Chondrocyte (in vitro differentiated cells): ENCODE measurements at places on chromosomes 13 and 19. TPM values are rescaled to one million over a fixed set of nuclear protein-coding genes. Genes with fewer than 3 reads are reported as not detected.

The PCDH17 gene
- 0.32 to 0.36 TPM (median 0.34 TPM) in 3 replicates for total RNA-seq

The KATNAL1 gene
- total RNA-seq: 35.8 to 36.2 TPM (median 36.0 TPM) in 3 replicates

The RUBCNL gene
- total RNA-seq: 1.5 to 3.5 TPM (median 2.0 TPM) in 3 replicates

The URAD gene
- not detected in 3 replicates for total RNA-seq

The IGSF23 gene
- total RNA-seq: not detected in 3 replicates

The LRRC8E gene
- 1.9 to 6.9 TPM (median 4.8 TPM) in 3 replicates for total RNA-seq

The ZNF98 gene
- not detected in 3 replicates for total RNA-seq

The RDH13 gene
- 9.7 to 13.7 TPM (median 11.1 TPM) in 3 replicates for total RNA-seq

GRCh38 chr19:2711172-2711874, 8.8 kb upstream of the GNG7 start:
- H3K4me3 ChIP-seq: no peak overlapping the region
- DNase-seq: no peak
- H3K27ac ChIP-seq: no peak overlapping the region
- H3K36me3 ChIP-seq: peaks cover 5% of the 10 kb centered on the region
- no peaks in the 10 kb centered on the region for H3K27me3 ChIP-seq
- H3K4me1 ChIP-seq: no peaks in the 10 kb centered on the region

DNA sequence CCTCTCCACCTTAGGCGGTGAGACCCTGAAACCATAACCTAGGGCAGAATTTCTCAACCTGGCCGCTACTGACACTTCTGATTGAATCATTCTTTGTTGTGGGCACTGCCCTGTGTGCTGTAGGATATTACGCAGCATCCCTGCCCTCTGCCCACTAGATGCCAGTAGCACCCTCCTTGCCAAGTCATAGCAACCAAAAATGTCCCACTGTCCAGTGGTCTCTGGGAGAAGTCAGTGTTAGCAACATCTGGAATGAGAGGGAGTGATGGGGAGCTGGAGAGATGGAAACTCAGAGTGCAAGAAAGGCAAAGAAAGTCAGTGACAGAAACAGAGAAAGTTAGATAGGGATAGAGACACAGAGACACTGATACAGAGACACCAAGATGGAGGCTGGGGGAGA, 13.6 kb downstream of the KLK4 start:
- H3K4me1 ChIP-seq: no peaks in the 10 kb centered on the region
- H3K27me3 ChIP-seq: peaks cover 8% of the 10 kb centered on the region
- DNase-seq: no peak
- H3K27ac ChIP-seq: no peak overlapping the region
- H3K4me3 ChIP-seq: no peak overlapping the region
- no peaks in the 10 kb centered on the region for H3K36me3 ChIP-seq

DNA sequence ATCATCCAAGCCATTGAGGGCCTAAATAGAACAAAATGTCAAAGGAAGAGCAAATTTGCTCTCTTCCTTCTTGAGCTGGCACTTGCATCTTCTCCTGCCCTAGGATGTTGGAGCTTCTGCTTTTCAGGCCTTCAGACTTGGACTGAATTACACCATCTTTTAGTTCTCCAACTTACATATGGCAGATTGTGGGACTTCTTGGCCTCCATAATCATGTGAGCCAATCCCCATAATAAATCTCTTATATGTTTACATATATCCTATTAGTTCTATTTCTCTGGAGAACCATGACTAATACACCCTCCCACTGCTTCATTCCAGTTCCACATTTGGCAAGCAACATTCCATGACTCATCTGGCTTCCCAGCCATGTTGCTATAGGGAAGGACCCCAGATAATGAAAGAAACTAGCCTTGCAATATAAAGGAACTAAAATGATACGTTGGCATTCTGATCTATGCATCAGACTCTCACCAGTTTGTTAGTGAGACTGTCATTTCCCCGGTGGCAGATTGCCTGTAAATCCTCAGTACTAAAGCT, 11.0 kb upstream of the ACOD1 start:
- H3K27ac ChIP-seq: peak overlapping the region; percentile 90
- no peak overlapping the region for H3K4me3 ChIP-seq
- H3K36me3 ChIP-seq: no peaks in the 10 kb centered on the region
- no peak for DNase-seq
- H3K27me3 ChIP-seq: no peaks in the 10 kb centered on the region
- peaks cover 36% of the 10 kb centered on the region for H3K4me1 ChIP-seq

DNA sequence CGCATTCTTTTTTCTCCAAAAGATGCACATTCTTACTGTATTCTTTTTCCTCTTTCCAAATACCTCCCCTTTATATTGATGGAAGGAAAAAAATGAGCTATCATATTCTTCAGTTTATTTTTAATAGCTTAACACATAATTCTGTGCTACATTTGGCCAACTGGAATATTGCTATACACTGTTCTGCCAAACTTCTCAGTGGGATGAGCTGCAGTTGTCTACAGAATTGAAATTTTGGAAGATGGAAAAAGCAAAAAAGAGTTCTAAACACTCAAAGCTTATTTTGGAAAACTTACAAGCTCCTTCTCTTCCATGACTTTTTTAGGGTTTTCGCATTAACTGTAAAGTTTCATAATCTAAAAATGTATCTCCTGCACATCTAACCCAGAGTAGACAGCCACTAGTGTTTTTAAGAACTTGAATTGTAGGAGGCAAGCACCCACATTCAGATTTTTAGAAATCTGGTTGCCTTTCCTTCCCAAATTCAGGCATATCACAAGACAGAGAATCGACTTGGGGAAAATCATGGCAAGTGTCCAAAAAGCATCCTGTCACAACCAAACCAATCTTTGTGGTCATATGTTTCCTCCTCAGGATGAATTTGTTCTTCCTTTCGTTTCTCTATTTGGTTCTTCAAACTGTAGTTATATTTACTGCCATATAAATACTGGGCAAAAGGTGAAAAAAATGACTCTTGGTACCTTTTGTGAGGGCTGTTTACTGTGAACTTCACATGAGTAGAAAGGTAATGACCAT, 111.4 kb upstream of the FRY start:
- H3K36me3 ChIP-seq: peaks cover 2% of the 10 kb centered on the region
- DNase-seq: no peak
- H3K27me3 ChIP-seq: no peaks in the 10 kb centered on the region
- H3K27ac ChIP-seq: peak overlapping the region; percentile 23

GRCh38 chr13:100254002-100254401, 165.1 kb downstream of the PCCA start:
- no peaks in the 10 kb centered on the region for H3K27me3 ChIP-seq
- H3K36me3 ChIP-seq: peaks cover 4% of the 10 kb centered on the region
- no peaks in the 10 kb centered on the region for H3K4me1 ChIP-seq
- DNase-seq: no peak
- no peak overlapping the region for H3K4me3 ChIP-seq
- no peak overlapping the region for H3K27ac ChIP-seq

DNA sequence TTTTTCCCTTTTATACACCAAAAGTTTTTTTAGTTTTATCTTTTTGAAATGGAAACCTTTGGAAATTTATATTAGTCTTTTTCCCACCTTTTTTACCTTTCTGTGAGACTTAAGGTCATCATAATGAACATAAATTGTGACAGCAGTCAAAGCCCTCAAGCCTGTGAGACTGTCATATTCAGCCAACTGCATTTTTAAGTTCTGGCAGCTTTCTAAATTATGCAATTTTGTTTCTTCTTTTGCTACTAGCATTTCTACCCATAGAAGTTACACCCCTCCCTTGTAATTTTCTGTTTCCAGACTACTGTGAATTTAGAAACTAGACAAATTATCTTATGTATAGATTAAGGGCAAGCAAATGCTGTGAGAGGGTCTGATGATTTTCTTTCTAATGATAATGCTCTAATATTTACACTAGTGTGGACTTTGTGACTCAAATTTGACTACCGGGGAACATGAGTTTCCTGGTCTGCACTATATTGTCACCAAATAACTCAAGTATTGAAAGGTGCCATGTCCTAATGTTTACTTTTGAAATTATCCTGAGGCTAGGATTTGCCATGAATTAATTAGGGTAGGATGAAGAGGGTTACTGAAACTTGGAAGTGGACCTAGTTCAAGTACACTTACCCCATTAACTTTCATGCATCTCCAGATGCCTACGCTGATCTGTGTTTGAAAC, 43.7 kb downstream of the FRY start:
- H3K36me3 ChIP-seq: peaks cover 9% of the 10 kb centered on the region
- no peak overlapping the region for H3K27ac ChIP-seq
- H3K27me3 ChIP-seq: no peaks in the 10 kb centered on the region
- no peak for DNase-seq

- H3K27me3 ChIP-seq: no peaks in the 10 kb centered on the region
- H3K27ac ChIP-seq: peak overlapping the region; percentile 96
- peaks cover 9% of the 10 kb centered on the region for H3K36me3 ChIP-seq
- no peak for DNase-seq
- peaks cover 30% of the 10 kb centered on the region for H3K4me1 ChIP-seq
- peak overlapping the region; percentile 94 for H3K4me3 ChIP-seq
Observed at GRCh38 chr19:16185768-16186123, 536 bp downstream of the FAM32A start.

DNA sequence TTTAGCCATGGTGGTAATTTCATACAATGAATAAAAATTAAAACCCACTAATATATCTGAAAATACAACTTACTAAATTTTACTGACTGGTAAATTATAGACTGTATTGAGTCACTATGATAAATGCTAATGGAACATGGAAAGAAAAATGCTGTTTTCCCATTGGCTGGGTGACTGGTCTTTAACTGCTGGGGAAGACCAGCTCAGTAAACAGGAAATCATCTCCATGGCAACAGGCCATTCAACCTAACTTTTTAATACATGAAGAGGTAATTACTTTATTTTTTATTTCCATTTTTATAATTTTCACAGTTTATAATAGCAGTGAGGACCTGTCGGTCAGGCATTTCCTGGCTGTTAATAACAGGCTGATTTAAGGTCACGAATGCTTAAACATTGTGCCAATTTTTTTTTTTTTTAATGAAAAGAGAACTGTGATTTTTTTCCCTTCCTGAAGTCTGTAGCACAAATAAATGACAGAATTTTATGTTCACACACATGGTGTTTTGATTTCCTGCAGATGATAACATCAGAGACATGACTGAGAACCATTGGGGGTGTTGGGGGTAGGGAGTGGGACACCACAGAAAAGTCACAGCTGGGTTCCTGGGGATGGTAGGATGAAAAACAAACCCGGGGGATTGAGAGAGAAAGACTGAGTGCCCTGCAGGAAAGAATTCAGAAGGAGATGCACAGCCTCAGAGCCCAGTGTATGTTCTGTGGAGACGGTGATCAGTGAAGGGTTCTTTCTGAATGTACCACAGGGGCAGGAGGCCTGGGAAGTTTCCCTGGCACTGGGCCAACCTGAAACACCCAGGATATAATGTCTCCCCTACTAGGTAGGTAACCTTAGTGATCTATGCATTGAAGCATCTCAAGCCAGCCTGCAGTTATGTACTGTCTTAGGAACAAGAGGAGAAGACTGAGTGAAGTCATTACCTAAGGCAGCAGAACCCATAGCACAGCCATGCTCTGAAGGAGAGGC, 297.1 kb downstream of the COG6 start:
- no peak for DNase-seq
- peak overlapping the region; percentile 85 for H3K27ac ChIP-seq
- no peaks in the 10 kb centered on the region for H3K36me3 ChIP-seq

- peaks cover 5% of the 10 kb centered on the region for H3K36me3 ChIP-seq
- peak overlapping the region; percentile 22 for H3K4me3 ChIP-seq
- H3K27me3 ChIP-seq: no peaks in the 10 kb centered on the region
- DNase-seq: no peak
Observed at GRCh38 chr19:45153339-45154063, 7.3 kb downstream of the NKPD1 start.

- H3K4me3 ChIP-seq: no peak overlapping the region
- no peak for DNase-seq
- peak overlapping the region; percentile 47 for H3K27ac ChIP-seq
Observed at GRCh38 chr13:20969182-20969581, 66.6 kb upstream of the XPO4 start.

DNA sequence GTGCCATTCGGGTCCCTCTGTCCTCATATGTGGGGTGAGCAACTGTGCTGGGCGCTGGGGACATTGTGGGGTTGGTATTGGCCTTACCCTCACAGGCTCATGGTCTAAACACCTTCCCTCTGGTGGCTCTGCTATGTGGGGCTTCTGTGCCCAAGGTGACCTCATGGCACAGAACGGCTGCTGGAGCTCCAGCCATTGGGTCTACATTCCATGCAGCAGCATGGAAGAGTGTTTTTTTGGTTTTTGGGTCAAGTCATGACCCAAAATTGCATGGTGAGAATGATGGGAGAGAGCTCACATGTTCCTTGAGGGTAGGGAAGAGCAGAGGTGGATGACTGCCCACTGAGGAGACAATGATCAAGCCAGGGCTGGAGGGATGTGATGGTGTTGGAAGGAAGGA, 17.2 kb downstream of the PGLS start:
- no peaks in the 10 kb centered on the region for H3K27me3 ChIP-seq
- H3K4me3 ChIP-seq: no peak overlapping the region
- H3K27ac ChIP-seq: no peak overlapping the region
- no peaks in the 10 kb centered on the region for H3K4me1 ChIP-seq
- no peak for DNase-seq

GRCh38 chr13:25225970-25226369, 53.9 kb upstream of the AMER2 start:
- no peaks in the 10 kb centered on the region for H3K4me1 ChIP-seq
- H3K27me3 ChIP-seq: peaks cover 25% of the 10 kb centered on the region
- no peak overlapping the region for H3K4me3 ChIP-seq
- no peaks in the 10 kb centered on the region for H3K36me3 ChIP-seq
- DNase-seq: no peak
- H3K27ac ChIP-seq: no peak overlapping the region

DNA sequence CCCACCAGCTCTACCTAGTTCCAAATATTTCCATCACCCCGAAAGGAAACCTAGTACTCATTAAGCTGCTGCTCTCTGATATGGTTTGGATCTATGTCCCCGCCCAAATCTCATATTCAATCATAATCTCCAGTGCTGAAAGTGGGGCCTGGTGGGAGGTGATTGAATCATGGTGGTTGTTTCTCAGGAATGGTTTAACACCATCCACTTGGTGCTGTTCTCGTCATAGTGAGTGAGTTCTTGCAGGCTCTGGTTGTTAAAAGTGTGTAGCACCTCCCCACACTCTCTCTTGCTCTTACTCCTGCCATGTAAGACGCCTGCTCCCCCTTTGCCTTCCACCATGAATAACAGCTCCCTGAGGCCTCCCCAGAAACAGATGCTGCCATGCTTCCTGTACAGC, 43.4 kb upstream of the MED4 start:
- DNase-seq: no peak
- H3K36me3 ChIP-seq: no peaks in the 10 kb centered on the region
- no peak overlapping the region for H3K27ac ChIP-seq

DNA sequence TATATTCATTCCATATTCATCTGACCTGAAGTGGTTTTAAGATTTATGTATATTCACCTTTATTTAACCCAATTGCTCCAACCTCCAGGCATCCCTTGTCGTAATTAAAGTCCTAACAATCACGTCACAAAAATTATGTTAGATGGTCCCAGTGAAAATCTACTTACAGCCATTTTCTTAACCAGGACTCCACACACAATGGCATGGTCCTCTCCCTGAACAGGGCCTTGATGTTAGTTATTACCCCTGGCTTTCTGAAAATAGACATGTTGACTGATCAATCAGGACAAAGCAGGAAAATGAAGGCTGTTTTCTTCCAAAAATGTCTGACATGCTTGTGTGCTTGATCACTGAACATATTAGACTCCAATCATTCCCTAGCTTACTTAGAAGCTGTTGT, 542.7 kb upstream of the SLITRK5 start:
- peaks cover 23% of the 10 kb centered on the region for H3K4me1 ChIP-seq
- no peaks in the 10 kb centered on the region for H3K36me3 ChIP-seq
- no peak overlapping the region for H3K27ac ChIP-seq
- no peaks in the 10 kb centered on the region for H3K27me3 ChIP-seq
- H3K4me3 ChIP-seq: no peak overlapping the region

- H3K27me3 ChIP-seq: no peaks in the 10 kb centered on the region
- no peak for DNase-seq
- H3K4me3 ChIP-seq: no peak overlapping the region
- H3K4me1 ChIP-seq: peaks cover 9% of the 10 kb centered on the region
Observed at GRCh38 chr13:107900775-107901174, 314.6 kb downstream of the LIG4 start.
